ENCODE measurements at places on chromosomes 12 and 14. TPM values are rescaled to one million over a fixed set of nuclear protein-coding genes. Genes with fewer than 3 reads are reported as not detected.
A peak's percentile ranks its signal among the peaks of the same experiment; 100 is the strongest.

DNA sequence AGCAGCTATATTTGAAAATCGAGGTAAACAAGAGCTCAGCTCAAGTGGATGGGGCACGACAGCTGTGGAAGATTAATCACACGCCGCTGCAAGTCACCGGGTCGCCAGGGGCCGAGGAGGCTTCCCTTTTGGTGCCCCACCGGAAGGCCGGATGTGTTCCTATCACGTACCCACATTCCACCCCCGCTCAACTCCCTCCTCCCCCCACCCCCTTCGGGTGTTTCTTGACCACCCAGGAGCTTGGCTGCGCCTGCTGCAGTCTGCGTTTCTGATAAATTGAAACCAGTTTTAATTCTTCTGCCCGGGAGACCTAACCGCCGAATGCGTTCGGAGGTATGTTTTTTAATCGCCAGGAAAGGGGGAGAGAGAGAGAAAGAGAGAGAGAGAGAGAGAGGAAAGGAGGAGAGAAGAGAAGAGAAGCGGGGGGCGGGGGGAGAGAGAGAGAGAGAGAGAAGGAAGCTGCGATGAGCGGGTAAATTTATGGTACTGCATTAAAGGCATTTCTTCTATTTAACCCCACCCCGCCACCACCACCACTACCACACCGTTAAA, 1.8 kb downstream of the SLC8A3 start:
- peaks cover 32% of the 10 kb centered on the region for H3K27me3 ChIP-seq
- peak; percentile 72 for DNase-seq
- no peaks in the 10 kb centered on the region for H3K36me3 ChIP-seq
- H3K4me1 ChIP-seq, result peaks cover 5% of the 10 kb centered on the region
- peak overlapping the region; percentile 61 for H3K4me3 ChIP-seq

GRCh38 chr14:71665781-71666180, 266.4 kb upstream of the RGS6 start:
- H3K27me3 ChIP-seq, result no peaks in the 10 kb centered on the region
- H3K4me3 ChIP-seq, result no peak overlapping the region
- DNase-seq, result no peak
- peak overlapping the region; percentile 92 for H3K27ac ChIP-seq
- H3K4me1 ChIP-seq, result peaks cover 42% of the 10 kb centered on the region

GRCh38 chr12:90816353-90817089, 138.5 kb downstream of the CCER1 start:
- H3K36me3 ChIP-seq, result no peaks in the 10 kb centered on the region
- peak overlapping the region; percentile 7 for H3K27ac ChIP-seq
- peaks cover 12% of the 10 kb centered on the region for H3K4me1 ChIP-seq
- no peak for DNase-seq
- no peaks in the 10 kb centered on the region for H3K27me3 ChIP-seq
- no peak overlapping the region for H3K4me3 ChIP-seq

GRCh38 chr14:92866901-92867865, 55.8 kb upstream of the CHGA start:
- DNase-seq, result no peak
- no peak overlapping the region for H3K4me3 ChIP-seq
- H3K36me3 ChIP-seq, result no peaks in the 10 kb centered on the region
- H3K27me3 ChIP-seq, result no peaks in the 10 kb centered on the region
- no peak overlapping the region for H3K27ac ChIP-seq

- H3K27ac ChIP-seq, result no peak overlapping the region
- H3K4me3 ChIP-seq, result no peak overlapping the region
- no peaks in the 10 kb centered on the region for H3K36me3 ChIP-seq
- DNase-seq, result peak; percentile 82
- no peaks in the 10 kb centered on the region for H3K4me1 ChIP-seq
These were observed 25.9 kb upstream of the GTF2A1 start for GRCh38 chr14:81246461-81247270.

- no peak overlapping the region for H3K4me3 ChIP-seq
- no peak for DNase-seq
- no peaks in the 10 kb centered on the region for H3K36me3 ChIP-seq
- H3K27me3 ChIP-seq, result no peaks in the 10 kb centered on the region
These were observed 159.4 kb upstream of the TMTC2 start for GRCh38 chr12:82527165-82527780.

- H3K27me3 ChIP-seq, result peaks cover 5% of the 10 kb centered on the region
- peak overlapping the region; percentile 92 for H3K4me3 ChIP-seq
- no peaks in the 10 kb centered on the region for H3K36me3 ChIP-seq
- H3K4me1 ChIP-seq, result peaks cover 15% of the 10 kb centered on the region
These were observed 1.7 kb downstream of the SINHCAF start for GRCh38 chr12:31324116-31324844.

DNA sequence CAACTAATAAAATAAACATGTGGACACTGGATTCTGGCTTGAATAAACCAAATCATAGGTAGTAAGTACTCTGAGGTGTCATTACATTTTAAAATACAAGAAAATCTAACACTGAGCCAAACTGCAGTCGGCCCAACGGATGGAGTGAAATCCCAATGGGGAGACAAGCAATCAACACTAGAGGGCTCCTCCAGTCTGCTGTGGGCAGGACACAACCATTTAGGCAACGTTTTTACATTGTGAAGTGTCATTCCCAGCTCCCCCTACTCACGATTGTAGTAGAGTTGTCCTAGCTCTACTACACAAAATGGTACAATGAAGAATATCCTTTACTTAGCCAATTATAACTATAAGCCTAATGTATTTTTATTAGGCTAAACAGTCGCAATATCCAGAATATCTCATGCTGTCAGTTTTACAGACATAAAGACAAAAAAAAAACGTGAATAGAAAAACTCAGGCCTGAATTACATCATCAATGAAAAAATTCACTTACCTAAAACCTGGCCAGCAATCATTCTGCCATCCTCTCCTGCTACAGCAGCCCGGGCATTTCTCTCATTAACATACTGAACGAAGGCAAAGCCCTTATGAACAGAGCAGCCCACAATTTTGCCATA, 35.7 kb downstream of the HNRNPC start:
- peaks cover 71% of the 10 kb centered on the region for H3K36me3 ChIP-seq
- no peaks in the 10 kb centered on the region for H3K4me1 ChIP-seq
- no peak overlapping the region for H3K4me3 ChIP-seq
- no peak for DNase-seq

DNA sequence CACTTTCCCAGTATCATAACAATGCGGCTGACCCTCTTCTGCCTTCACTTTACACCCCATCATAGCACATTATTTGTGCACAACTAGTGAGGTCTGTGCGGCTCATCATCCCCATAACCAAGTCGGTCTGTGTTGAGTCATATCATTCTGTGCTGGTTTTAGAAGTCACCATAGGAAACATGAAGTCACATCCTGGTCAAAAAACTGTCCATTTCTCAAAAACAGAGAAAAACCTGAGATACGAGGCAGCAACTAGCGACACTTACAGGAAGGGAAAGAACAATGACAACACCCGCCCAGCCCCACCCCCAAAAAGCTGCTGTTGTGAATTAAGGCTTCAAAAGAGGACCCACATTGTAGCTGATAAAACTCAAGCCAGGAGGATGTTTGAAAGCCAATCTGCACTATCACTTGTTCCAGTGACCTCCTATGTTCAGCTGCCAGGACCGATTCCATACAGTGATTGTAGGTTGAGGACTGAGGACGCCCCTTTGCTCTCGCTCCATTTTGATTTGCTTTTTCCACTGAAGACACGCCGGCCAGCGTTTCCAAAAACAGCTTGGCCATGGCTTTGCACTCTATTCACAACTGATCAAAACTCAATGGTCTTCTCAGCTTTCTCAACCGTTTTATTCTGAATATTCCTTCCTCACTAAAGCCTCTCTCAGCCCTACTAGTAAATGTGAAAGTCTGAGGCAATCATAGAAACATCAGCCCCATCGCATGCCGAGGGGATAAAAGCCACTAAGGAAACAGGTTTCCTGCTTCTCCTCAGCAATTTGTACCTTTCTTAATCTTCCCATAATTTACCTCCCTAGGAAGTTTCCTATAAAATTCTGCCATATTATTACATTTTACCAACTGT, 87.5 kb downstream of the DUSP16 start:
- no peak overlapping the region for H3K4me3 ChIP-seq
- no peaks in the 10 kb centered on the region for H3K27me3 ChIP-seq
- H3K4me1 ChIP-seq, result no peaks in the 10 kb centered on the region
- H3K36me3 ChIP-seq, result peaks cover 21% of the 10 kb centered on the region
- no peak for DNase-seq

- H3K27me3 ChIP-seq, result no peaks in the 10 kb centered on the region
- no peak overlapping the region for H3K27ac ChIP-seq
- H3K4me1 ChIP-seq, result no peaks in the 10 kb centered on the region
- H3K4me3 ChIP-seq, result no peak overlapping the region
- DNase-seq, result no peak
These were observed 216.9 kb downstream of the SLC16A7 start for GRCh38 chr12:59812716-59813115.

DNA sequence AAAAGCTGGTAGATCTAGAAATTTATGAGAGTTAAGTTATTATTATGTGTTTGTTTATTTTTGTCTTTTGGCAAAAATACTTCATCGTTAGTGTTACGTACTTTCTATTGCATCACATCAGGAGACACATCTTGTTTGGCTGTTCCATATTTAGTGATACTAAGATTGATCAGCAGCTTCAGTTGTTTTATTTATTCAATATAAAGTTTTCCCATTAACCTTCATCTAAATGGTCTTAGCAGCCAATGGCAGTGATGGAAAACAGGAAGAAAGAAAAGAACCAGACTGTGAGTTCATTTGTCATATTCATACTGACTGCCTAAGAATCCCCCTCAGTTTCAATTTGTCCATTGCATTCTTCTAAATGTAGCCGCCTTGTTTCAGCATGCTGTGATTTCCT, 122.3 kb downstream of the METTL25 start:
- no peaks in the 10 kb centered on the region for H3K36me3 ChIP-seq
- no peak overlapping the region for H3K27ac ChIP-seq
- no peaks in the 10 kb centered on the region for H3K27me3 ChIP-seq
- H3K4me3 ChIP-seq, result no peak overlapping the region
- DNase-seq, result no peak
- H3K4me1 ChIP-seq, result no peaks in the 10 kb centered on the region

- no peaks in the 10 kb centered on the region for H3K36me3 ChIP-seq
- no peak overlapping the region for H3K4me3 ChIP-seq
These were observed 587.7 kb downstream of the C12orf50 start for GRCh38 chr12:87441511-87441910.

DNA sequence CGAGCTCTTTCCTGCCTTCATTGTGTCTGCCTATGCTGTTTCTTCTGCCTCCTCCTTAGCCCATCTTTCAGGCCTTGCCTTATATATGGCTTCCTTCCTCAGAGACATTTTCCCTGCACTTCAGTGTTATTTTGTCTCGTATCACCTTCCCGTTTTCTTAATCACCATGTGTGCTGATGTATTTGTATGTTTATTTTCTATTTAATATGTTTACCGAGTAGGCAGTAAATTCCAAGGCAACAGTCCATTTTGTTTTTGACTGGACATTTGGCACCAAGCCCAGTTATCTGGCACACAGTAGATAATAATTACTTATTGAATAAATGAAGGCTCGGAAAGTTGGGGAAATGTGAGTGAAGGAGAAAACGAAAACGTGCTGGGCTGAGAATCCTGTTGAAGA, 4.6 kb upstream of the POU6F1 start:
- DNase-seq, result no peak
- no peak overlapping the region for H3K27ac ChIP-seq
- H3K4me1 ChIP-seq, result peaks cover 9% of the 10 kb centered on the region
- H3K4me3 ChIP-seq, result no peak overlapping the region

GRCh38 chr12:63782466-63782865, 2.8 kb downstream of the RXYLT1 start:
- H3K4me3 ChIP-seq, result no peak overlapping the region
- no peak overlapping the region for H3K27ac ChIP-seq

GRCh38 chr12:21296751-21297406, 37.8 kb downstream of the SLCO1A2 start:
- no peak for DNase-seq
- no peaks in the 10 kb centered on the region for H3K27me3 ChIP-seq
- no peak overlapping the region for H3K27ac ChIP-seq
- no peaks in the 10 kb centered on the region for H3K36me3 ChIP-seq
- H3K4me3 ChIP-seq, result no peak overlapping the region

DNA sequence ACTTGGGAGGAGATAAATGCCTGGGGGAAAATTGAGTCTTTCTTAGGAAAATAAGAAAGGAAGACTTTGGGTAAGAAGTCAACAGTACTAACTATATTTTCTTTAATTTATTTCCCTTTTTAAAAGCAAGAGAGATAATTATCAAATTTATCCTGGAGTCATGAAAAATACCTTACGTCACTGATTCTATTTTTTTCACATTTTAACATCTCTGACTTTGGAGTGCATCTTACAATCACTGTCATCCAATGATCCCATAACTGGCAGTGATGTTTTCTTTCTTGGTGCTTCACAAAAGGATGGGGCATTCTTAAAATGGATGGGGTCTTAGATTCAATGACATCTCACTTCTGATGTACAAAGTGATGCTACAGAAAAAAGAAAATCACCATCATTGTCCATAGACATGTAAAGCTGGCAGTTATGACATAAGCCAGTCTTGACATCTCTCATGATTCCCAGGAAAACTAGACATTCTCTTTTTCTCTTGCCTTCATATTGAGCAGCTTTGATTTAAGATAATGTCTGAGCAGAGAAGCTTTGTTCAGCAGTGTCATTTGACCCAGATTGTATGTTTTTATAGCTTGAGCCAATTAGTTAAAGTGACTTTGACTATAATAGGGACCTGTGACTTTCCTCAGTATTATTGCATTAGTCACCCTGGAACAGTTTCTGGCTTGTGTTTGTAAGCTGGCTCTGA, 236.2 kb downstream of the EGLN3 start:
- no peaks in the 10 kb centered on the region for H3K36me3 ChIP-seq
- H3K27me3 ChIP-seq, result peaks cover 4% of the 10 kb centered on the region
- no peak overlapping the region for H3K4me3 ChIP-seq
- H3K27ac ChIP-seq, result no peak overlapping the region

DNA sequence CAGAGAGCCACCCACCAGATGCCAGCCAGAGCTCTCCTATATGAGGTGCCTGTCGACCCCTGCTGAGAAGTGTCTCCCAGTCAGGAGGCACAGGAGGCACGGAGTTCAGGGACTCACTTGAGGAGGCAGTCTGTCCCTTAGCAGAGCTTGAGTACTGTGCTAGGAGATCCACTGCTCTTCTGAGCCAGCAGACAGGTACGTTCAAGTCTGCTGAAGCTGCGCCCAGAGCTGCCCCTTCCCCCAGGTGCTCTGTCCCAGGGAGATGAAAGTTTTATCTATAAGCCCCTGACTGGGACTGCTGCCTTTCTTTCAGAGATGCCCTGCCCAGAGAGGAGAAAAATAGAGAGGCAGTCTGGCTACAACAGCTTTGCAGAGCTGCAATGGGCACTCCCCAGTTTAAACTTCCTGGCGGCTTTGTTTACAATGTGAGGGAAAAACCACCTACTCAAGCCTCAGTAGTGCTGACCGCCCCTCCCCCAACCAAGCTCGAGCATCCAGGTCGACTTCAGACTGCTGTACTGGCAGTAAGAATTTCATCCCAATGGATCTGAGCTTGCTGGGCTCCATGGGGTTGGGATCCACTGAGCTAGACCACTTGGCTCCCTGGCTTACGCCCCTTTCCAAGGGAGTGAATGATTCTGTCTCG, 146.7 kb upstream of the USP15 start:
- no peak for DNase-seq
- no peak overlapping the region for H3K27ac ChIP-seq
- H3K36me3 ChIP-seq, result no peaks in the 10 kb centered on the region

- H3K36me3 ChIP-seq, result peaks cover 22% of the 10 kb centered on the region
- H3K27ac ChIP-seq, result no peak overlapping the region
- H3K27me3 ChIP-seq, result no peaks in the 10 kb centered on the region
- DNase-seq, result no peak
These were observed 55.0 kb downstream of the BHLHE41 start for GRCh38 chr12:26069796-26070195.

GRCh38 chr14:86022031-86022629, 492.2 kb downstream of the FLRT2 start:
- no peaks in the 10 kb centered on the region for H3K27me3 ChIP-seq
- no peaks in the 10 kb centered on the region for H3K36me3 ChIP-seq
- no peak for DNase-seq
- peak overlapping the region; percentile 66 for H3K27ac ChIP-seq
- H3K4me3 ChIP-seq, result no peak overlapping the region

The KRT8 gene
- total RNA-seq, result 5.1 TPM

The RNASE3 gene
- total RNA-seq, result not detected

The HOXC12 gene
- under 0.01 TPM for total RNA-seq

The CACNA1C gene
- total RNA-seq, result 19.2 TPM

The RNASE12 gene
- total RNA-seq, result not detected
